ENCODE measurements at places on chromosomes 3 and 15.
A peak's percentile ranks its signal among the peaks of the same experiment; 100 is the strongest.

- DNase-seq = no peak
These were observed 6.6 kb upstream of the LOXL1 start for GRCh38 chr15:73919706-73920105.

DNA sequence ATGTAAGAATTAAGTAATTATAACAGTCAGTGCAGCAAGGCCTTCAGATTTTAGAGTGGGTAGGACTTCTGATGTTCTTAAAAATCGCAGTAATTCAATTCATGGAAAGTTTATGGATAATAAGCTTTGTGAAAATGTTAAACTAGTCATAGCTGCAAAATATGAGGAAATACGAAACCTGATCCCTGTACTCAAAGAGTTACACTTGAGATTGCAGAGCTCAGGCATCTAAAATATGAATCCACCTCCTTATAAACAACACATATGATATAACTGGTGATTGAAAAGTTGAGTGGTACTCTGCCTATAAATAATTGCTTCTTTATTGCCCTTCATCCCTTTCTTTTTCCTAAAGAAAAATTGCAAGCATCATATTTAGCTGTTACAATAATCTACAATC is 473.3 kb downstream of the OTOL1 start:
- no peak for DNase-seq

GRCh38 chr15:66841953-66842681 is 140.1 kb downstream of the SMAD6 start:
- peak; percentile 61 for DNase-seq

GRCh38 chr3:107392549-107393165 is 15.4 kb downstream of the CCDC54 start:
- DNase-seq = no peak

- peak; percentile 92 for DNase-seq
These were observed 6.7 kb downstream of the CCDC9B start for GRCh38 chr15:40333922-40334492.

DNA sequence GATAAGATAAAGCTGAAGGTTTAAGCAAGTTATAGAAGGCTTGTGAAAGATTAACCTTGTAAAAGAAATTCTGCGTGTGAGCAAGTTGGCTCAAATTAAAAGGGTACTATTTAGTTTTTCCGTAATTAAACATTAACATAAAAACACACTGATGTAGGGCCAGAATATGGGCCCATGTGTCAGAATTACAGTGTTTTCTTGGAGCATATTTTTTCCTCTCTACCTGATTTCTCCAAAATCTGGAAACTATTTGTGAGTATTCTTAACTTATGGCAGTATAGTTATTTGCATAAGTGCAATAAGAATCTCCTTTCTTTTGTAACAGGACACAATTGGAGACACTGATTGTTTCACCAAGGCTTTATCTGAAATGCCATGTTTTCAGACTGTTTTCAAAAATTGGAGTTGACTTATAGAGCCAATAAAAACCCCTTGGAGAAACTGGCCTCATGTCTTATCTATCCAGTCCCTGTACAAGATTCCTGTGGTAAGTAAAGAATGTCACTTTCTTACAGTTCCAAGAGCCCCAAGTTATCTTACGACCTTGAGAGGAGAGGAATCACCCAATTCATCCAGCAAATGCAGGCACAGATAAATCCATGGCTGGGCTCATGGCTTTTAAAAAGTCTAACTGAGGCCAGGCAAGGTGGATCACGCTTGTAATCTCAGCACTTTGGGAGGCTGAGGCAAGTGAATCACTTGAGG is 47.8 kb upstream of the P2RY1 start:
- DNase-seq = no peak
